Stimulated activated CD8-positive, alpha-beta memory T cell treated with anti-CD3 and anti-CD28 coated beads, Interleukin-15, amount 100 ng/mL, for 4 hours (primary cell): ENCODE measurements at places on chromosomes 6 and 20.

DNA sequence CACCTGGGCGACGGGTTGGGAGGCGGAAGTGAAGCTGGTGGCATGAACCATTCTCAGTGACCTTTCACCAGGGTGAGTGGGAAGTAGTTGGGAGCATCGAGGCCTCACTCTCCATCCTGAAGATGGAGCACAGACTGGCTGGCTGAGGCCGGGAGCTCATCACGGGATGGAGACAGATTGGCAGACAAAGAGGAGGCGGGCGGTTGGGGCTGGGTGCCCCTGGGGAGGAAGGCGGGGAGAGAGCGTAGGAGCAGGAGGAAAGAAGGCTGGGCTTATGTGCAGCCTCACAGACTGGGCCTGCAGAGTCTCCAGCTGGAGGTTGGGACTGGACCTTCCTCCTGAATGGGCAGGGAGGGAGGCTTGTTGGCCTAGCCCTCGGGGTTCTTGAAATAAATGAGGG, 44.2 kb upstream of the SCRT2 start:
- DNase-seq, result no peak

- DNase-seq, result no peak
Observed at GRCh38 chr20:41361757-41362747, 4.6 kb downstream of the EMILIN3 start.

DNA sequence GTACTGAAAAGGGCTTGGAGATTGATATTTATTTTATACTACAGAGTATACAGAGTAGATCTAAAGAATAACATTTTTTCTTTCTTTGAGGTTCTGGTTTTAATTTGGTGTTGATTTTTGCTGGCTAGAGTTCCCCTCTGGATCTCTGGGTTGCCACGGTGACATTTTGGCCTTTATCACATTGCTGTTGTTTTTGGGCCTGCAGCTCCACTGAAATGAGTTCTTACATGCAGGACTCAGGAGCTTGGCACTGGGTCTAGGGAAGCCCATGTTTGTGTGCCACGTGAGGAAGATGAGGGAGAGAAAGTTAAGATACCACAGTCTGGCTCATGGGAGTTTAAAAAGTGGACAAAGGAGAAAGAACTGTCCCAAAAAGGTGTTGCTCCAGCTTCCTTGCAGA, 7.4 kb upstream of the TFAP2C start:
- no peak for DNase-seq

- DNase-seq, result peak; percentile 31
Observed at GRCh38 chr6:29737707-29738630, 14.7 kb downstream of the HLA-F start.

DNA sequence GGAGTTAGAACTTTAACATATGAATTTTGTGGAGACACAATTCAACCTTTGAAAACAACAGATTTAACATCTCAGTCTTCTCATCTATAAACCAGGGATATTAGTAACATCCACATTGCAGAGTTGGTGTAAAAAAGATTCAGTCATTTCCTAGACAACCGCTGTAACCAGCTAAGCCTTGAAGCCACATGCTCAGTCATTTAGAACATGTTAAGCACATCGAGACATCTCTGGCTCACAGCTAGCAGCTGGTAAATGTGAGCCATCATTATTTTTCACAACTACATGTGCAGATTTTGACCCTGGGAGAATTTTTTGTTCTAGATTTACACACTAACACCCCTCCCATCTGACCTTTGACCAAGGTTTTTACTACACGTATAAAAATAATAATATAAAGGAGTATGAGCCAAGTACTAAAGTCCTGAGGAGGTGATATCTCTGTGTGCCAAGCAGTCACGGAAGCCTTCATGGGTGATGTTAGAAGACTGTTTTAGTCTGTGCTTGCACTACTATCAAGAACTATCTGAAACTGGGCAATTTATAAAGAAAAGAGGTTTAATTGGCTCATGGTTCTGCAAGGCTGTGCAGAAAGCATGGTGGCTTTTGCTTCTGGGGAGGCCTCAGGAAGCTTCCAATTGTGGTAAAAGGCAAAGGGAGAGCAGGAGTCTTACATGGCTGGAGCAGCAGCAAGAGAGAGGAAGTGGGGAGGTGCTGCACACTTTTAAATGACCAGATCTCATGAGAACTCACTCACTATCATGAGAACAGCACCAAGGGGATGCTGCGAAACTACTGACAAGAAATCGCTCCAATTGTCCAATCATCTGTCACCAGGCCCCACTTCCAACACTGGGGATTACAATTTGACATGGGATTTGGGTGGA, 48.7 kb upstream of the IL20RA start:
- no peak for DNase-seq

DNA sequence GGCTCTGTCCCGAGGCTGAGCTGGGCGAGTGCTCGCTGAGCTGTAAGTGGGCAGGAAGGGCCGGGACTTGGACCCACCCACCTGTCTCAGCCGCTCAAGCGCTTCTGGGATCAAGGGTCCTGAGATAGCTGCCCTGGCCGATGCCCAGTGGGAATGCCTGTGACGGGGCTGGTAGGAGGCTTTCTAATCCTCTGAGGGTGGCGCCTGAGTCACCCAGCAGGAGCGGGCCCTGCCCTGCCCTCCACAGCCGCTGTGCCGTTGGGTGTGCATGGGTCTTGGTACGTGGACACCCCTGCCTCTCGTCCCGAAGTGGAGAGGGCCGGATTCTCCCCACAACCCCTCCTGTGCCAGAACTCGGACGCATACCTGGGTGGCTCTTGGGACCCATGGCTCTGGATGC, 43.1 kb upstream of the GATA5 start:
- no peak for DNase-seq

- DNase-seq, result no peak
Observed at GRCh38 chr6:33203443-33204164, 851 bp upstream of the HSD17B8 start.

DNA sequence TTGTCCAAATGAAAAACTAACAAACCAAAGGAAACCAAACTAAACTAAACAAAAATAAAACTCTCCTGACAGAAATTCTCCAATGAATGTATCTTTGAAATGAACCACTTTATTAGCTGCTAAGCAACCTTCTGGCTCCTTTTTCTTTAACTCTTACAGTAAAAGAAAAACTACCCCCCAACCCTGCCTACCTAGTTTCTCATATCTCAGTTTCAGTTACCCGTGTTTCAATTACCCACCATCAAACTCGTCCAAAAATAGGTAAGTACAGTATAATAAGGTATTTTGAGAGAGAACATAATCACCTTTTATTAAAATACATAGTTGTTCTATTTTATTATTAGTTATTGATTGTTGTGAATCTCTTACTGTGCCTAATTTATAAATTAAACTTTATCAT, 177.4 kb upstream of the THEMIS start:
- no peak for DNase-seq

DNA sequence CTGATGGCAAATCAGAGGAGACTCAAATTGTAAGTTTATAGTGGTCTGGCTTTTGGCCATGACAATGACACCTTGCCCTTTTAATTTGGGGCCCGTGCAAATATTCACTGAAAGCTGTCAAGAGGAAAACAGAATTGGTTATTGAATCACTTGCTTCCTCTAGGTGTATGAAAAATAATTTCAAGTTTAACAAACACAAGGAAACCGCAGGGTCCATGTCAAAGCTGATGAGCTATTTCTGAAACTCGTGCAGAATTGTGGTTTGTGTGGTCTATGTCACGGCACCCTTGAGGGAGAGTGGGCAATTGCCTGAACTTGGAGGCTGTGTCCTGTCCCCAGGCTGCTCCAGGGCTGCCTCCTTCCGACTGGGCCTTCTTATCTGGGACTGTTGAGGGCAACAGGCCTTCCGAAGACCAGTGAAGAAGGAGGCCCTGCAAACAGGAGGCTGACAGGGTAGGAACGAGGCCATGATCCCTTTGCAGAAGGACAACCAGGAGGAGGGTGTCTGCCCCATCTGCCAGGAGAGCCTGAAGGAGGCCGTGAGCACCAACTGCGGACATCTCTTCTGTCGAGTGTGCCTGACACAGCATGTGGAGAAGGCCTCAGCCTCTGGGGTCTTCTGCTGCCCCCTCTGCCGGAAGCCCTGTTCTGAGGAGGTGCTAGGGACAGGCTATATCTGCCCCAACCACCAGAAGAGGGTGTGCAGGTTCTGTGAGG, 788 bp downstream of the TRIM40 start:
- no peak for DNase-seq

DNA sequence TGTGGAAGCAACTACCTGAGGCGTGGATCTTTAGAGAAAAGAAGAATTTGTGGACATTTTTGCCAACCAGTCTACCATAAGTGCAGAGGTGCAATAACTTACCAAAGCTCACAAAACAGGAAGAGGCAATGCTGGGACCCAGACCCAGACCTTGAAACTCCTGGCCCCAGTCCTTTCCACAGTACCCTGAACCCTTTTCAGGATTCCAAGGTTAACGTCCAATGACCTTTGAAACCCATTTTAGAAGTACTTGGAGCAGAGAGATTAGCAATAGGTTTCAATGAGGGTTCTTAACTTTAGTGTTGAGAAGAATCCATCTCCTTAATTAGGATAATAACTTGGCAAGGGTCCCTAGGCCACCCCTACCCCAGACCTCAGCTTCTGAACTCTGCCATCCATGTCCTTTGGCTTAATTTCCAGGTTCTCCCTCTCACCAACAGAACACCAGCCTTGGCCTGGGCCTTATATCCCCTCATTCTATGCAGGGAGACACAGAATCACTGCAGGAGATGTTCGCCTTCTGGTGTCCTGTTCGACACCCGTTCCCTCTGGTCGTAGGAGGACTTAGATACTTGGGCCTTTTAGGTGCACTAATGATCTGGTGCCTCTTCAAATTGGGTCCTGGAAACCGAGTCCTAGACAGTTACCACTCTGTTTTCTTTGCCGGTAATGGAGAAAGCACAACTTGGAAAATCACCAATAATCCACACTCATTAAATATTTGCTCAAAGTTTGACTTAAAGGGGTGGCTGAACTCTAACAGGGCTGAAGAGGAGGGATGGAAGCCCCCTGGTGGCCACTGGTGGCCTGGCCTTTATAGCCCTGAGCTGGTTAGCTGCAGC, 40.6 kb downstream of the ISM1 start:
- DNase-seq, result peak; percentile 17

- no peak for DNase-seq
Observed at GRCh38 chr20:63835021-63835858, 4.2 kb upstream of the ZBTB46 start.

DNA sequence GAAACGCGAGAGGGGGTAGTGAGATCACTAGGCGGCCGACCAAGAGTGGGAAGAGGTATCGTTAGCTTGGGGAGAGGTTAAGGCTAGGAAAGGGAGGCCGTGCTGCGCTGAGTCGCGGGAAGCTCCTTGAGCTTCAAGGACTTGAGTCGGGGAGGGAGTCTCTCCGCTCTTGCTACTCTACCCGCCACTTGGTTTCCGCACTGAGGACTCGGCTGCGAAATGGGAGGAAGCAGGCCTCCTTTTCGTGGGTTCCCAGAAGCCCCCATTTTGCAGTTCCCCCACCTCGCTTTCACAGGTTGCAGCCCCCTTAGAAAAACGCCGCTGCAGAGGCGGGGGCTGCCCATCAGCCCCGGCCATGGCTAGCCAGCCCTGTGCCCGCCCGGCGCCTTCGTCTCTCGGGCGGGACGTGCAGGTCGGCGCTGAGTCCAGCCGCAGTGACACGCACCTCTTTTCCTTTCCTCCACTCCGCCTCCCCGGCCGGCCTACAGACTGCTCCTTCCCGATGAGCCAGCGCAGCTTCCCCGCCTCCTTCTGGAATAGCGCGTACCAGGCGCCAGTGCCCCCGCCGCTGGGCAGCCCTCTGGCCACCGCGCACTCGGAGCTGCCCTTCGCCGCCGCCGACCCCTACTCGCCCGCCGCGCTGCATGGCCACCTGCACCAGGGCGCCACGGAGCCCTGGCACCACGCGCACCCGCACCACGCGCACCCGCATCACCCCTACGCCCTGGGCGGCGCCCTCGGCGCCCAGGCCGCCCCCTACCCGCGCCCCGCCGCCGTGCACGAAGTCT, 4.9 kb downstream of the VGLL2 start:
- no peak for DNase-seq
